ENCODE measurements at places on chromosomes 11 and 22.

DNA sequence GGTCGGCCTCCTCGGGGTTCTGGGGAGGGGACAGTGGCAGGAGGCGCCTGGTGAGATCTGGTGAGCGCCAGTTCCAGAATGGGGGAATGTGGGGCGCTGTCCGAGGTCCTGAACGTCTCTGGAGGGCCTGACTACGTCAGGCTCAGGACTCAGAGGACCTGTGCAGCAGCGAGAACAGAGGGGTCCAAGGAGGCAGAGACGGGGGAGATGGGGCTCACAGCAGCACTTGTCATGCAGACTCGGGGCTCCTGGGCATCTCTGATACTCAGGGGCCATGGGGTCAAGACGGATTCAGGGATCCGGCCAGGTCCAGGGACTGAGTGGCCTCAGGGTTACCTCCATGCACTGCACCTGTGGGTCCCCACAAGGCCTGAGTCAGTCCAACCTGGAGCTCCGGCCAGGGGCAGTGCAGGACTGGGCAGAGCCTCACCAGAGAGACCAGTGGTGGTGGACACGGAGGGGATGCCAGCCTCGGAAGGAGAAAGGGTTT, 92.2 kb downstream of the BRD1 start:
- DNase-seq = no peak

- DNase-seq = no peak
Measured at GRCh38 chr11:92159931-92160330, 64.7 kb upstream of the FAT3 start.

GRCh38 chr11:96388891-96389719, 607 bp downstream of the CCDC82 start:
- peak; percentile 21 for DNase-seq

- peak; percentile 98 for DNase-seq
Measured at GRCh38 chr11:113553235-113553634, 78.0 kb upstream of the DRD2 start.

GRCh38 chr11:29024386-29024785, 916.2 kb downstream of the METTL15 start:
- DNase-seq = no peak

- DNase-seq = no peak
Measured at GRCh38 chr11:43010042-43010441, 301.8 kb upstream of the API5 start.

GRCh38 chr22:43449205-43449830, 37.5 kb downstream of the MPPED1 start:
- DNase-seq = no peak

DNA sequence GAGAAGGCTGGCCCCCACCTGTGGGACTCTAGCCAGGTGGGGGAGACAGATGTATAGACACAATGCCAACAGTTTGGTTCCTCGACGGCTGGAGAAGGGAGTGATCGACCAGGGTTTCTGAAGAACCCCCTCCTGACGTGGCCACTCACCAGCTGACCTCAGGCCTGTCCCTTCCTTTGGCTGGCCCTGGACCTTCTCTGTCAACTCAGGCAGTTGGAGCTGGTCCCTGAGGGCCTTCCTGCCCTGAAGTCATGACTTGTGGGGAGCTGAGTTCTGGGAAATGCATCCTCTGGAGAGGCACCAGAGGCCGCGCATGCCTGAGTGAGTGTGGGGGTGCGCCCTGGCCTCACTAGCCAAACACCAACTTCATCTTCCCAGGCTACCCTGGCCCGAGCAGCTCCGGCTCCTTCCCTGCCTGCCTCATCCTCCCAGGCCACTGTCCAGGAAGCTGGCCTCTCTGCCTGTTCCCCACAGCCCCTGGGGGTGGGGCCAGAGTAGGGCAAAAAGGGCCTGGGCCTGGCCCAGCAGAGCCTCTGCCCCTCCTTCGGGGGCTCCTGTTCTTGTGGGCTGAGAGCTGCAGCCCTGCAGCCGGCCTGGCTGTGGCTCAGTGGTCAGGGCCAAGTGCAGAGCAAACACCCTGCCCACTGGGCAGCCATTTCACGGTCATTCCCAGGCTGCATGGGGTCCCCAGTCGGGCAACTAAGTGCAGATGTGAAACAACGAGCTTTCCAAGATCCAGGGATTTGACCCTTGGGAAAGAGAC, 23.6 kb downstream of the TXN2 start:
- DNase-seq = peak; percentile 74

DNA sequence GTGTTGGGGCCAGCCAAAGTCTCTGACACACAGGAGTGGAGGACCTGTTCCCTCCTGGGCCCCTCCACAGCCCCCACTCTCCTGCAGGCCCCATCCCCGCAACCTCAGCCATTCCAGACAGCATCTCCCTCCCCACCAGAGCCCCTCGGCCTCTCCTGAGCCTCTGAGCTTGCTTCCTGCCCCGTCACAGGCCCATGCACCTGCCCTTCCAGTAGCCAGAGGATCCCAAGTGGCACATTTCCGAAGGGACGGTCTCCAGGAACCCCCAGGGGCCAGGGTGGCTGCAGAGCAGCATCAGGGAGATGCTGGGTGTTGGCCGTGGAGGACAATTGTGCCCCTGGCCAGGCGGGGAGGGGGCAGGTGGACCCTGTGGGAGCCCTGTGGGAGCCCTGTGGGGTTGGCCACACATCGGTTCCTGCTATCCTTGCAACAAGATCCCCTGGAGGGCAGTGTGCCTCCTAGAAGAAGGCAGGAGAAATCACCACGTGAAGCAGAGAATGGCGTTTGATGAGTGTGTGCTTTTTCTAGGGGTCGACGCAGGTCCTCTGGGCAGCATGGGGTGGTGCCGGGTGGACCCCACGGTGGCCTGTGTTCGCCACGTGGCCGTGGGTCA, 45.3 kb upstream of the PPARA start:
- no peak for DNase-seq

DNA sequence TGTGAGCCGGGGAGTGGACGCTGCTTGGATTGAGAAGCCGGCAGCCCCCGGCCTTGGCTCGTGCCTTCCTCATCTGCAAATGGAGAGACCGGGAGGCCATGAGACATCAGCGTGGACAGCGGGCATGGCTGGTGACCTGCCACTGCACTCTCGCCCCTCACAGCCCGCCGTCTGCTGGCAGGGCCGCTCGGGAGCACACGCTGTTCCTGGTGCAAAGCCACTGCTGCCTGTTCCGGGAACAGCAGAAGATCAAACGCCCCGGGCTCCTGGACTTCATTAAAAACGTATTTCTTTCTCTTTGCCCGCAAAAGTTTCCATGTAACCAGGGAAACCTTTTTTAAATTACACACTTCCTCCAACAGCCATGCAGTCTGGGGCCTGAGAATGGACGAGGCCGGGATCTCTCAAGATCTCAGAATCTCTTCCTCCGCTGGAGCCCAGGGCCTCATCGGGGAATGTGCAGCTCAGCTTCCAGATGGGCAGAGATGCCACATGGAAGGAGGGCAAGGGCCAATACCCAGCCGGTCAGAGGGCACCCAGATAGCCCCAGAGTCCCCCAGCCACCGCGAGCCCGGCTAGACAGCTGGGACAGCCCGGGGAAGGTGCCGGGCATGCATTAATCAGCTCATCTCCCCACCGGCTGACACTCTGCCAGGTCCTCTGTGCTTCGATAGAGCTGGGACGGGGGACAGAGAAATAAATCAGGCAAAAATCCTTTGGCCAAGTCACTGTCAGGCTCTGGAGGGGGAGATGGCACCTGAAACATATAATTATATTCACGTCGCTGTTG, 62.8 kb upstream of the PRR5 start:
- DNase-seq = peak; percentile 45

DNA sequence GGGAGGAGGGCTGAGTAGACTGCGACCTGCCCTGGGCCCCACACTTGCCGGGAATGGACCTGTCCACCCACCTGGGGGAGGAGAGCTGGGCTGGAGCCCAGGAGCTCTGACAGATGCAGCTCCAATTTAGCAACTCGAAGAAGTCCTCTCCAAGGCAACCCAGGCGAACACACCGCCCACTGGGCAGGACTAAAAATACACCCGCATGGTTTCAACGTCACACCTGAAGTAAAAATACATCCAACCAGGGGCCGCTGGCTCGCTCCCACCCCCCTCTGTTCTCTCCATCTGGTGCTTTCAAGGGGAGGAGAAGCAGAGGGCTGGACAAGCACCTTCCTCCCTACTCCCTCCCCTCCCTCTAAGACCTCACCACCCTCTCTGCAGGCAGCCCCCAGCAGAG, 119.9 kb downstream of the FEZ1 start:
- no peak for DNase-seq

DNA sequence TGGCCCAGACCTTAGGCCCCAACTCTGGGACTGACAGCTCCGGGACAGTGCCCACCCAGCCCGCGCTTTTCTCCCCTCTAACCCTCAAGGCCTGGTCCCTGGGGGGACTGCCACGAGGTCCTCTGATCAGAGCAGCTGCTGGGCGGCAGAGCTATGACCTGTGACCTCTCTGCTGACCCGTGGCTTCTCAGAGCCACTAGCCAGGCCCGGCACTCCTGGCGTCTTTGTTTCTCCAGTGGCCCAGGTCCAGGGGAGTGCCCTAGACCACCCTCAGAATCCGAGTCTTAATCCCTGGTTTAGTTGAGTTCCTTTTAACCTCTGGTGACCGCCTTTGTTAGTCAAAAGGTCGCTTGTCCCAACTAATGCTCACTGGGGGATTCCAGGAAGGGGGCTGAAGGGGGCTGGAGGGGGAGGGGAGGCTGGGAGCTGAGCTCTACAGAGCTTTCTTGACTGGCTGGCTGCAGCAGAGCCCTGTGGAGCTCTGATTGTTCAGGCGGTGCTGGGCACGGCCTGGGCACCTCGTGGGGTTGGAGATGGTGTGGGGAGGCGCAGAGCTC, 1.2 kb downstream of the FBLN1 start:
- DNase-seq = no peak

DNA sequence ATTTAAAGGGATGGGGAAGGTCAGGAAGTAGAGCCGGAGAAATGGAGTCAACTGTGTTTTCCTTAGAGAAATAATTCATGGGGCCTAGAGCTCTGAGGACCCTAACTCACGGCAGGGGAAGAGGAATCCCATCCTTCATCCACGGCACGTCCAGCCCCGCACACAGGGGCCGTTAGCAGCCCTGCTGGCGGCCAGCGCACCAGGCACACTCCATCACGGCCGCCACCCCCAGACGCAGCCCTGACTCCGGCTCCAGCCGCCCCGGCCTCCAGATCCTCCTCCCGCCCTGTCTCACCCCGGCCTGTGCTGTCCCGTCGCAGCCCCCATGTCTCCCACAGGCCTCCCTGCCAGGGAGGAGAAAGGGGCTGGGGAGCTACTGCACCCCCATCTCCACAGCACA, 11.2 kb downstream of the MRPL23 start:
- no peak for DNase-seq

GRCh38 chr22:21448627-21449416, 18.4 kb upstream of the TMEM191C start:
- no peak for DNase-seq

- peak; percentile 57 for DNase-seq
Measured at GRCh38 chr11:44017443-44018126, 30.2 kb upstream of the ACCSL start.

GRCh38 chr11:19919050-19919561, 206.5 kb downstream of the NAV2 start:
- DNase-seq = peak; percentile 98

DNA sequence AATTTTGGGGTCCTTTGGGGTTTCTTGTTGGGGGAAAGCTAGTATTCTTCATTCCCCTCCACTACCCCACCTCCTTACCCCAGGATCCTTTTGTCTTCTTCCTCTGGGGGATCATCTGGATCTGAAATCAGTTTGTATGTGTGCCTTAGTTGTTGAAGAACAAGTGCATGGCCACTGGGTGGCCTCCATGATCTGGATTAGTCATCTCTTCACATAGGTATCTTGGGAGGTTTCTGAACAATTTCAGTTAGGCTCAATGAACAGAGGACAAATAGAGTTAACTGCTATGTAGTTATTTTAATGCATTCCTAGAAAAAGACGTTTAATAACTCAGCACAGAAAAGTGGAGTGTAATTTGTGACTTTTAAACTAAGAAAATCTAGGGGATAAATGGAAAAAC, 7.1 kb upstream of the VWA5A start:
- DNase-seq = no peak

GRCh38 chr22:36958366-36958765, 44.9 kb downstream of the CSF2RB start:
- DNase-seq = no peak

DNA sequence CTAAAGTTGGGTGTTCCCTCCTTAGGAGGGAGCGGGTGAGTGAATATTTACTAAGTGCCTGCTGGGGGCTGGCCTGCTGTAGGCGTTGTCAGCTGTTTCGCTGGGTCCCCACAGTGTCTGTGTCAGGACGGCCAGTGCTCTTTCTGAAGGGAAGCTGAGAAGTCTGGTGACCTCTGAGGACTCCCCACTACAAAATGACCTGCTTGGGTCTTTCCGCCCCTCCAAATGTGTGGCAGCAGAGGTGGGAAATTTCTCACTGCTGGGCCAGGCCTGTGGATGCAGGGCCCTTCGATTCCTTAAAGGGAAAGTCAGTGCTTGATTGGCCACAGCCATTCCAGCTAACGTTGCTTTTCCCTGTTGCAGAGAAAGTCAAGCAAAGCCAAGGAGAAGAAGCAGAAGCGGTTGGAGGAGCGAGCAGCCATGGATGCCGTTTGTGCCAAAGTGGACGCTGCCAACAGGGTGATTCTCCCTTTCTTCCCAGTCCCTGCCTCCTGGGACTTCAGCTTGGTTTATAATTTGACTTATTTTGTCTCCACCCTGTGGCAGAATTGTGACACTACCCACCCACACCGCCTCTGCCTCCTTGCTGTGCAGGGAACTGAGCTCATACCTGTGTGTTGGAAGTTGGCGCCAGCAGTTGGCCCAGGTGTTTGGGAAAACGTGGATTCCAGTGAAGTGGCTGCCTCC, 6.8 kb downstream of the NAA40 start:
- peak; percentile 72 for DNase-seq

GRCh38 chr11:117371453-117371852, 43.8 kb downstream of the CEP164 start:
- no peak for DNase-seq

DNA sequence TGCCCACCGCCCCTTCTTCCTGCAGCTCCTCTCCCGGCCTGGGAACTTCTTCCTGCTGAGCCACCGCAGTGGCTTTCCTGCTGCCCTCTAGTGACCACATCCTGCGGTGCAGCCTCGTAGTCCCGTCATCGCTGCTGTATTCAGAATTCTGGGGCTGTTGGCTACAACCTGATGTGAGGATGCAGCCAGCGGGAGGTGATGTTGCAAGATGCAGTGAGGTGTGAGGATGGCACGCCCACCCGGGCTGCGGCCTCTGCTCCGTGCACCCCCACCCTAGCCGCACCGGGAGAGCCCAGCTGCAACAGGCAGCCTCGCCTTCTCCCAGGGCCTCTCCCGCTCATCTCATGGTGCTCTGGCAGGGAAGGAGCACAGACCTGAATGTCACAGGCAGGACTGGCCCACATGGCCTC, 10.1 kb downstream of the CHST1 start:
- peak; percentile 36 for DNase-seq

- peak; percentile 98 for DNase-seq
Measured at GRCh38 chr11:6219359-6219758, 14.0 kb downstream of the C11orf42 start.

DNA sequence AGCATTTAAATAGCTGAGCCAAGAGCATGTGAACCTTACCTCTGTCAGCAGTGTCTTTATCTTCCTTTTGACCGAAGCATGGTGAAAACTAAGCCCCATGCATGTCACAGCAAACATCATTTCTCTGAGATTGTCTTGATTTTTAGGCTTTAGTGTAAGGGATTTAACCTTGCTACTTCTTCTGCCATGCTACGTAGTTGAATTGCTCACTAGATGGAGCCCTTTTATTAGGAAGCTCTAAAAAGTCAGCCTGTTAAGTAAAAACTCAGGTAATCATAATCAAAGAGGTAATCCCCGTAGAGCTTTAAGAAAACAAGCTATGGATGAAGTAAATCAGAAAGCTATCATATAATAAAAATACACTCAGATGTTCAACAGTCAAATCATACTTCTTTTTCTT, 149.5 kb downstream of the PGR start:
- peak; percentile 13 for DNase-seq

GRCh38 chr11:122097419-122098001, 18.5 kb downstream of the BLID start:
- DNase-seq = no peak

- no peak for DNase-seq
Measured at GRCh38 chr11:34755671-34756070, 134.8 kb downstream of the EHF start.

All from stromal cell of bone marrow (primary cell).